NCI-H1092 treated with DMSO at 0.1 percent for 48 hours (cell line): ENCODE measurements at places on chromosomes 3 and 15.
A peak's percentile ranks its signal among the peaks of the same experiment; 100 is the strongest.

DNA sequence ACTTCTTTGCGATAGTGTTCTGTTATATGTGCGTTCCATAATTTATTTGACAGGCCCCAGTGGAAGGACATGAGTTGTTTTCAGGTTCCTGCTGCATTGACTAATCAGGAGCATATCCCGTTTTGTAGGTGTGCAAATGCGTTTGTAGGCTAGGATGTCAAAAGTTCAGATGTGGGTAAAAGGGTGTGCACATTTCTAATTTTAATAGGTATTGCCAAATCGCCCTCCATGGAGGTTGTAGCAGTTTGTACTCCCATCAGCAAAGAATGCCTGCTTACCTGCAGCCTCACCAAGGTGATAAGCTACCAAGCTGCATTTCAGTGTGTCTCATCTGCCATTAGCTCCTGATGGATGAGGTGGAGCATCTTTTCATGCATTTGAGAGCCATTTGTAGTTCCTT lies 36.3 kb downstream of the KLF13 start:
- no peak for DNase-seq

GRCh38 chr3:193556841-193557240 lies 2.1 kb upstream of the ATP13A4 start:
- peak; percentile 67 for DNase-seq

- DNase-seq, result no peak
Measured at GRCh38 chr3:15541371-15541770, 19.9 kb upstream of the COLQ start.

GRCh38 chr15:48244921-48245320 lies 38.8 kb downstream of the SLC12A1 start:
- no peak for DNase-seq

- no peak for DNase-seq
Measured at GRCh38 chr3:12518261-12519028, 26.9 kb downstream of the MKRN2OS start.

DNA sequence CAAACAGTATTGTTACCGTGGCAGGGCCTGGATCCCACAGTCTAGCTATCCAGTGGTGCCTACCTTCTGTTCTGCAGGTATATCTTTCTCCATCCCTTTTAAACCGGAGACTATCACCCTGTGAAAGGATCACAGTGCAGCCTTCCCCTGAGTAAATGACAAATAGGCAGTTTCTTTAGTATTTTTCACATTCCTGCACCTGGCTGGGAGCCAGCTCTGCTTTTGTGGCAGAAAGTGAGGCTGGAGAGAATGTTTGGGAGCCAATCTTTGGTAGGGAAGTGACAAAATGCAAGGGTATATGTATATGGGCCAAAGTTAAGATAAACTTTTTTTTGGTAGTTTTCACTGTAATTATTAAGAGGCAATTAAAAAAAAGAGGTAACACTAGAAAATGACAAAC lies 54.8 kb downstream of the ARHGEF26 start:
- no peak for DNase-seq
